Activated T-helper 2 cell treated with anti-CD3 and anti-CD28 coated beads, Interferon-gamma antibody, Interleukin-2, Interleukin-4, amounts not matched to agents 10 μg/mL and 5 μg/mL and 100 μg/mL, durations not matched to agents 14 hours and 24 hours and 36 hours (primary cell): ENCODE measurements at places on chromosomes 7 and 10. TPM values are rescaled to one million over a fixed set of nuclear protein-coding genes. Genes with fewer than 3 reads are reported as not detected.

Gene DPYSL4
- total RNA-seq, result 16.5 and 17.9 TPM in 2 replicates

GRCh38 chr7:101792051-101792681 is 25.3 kb upstream of the CUX1 start:
- no peaks in the 10 kb centered on the region for H3K27me3 ChIP-seq

- no peak for DNase-seq
- peaks cover 4% of the 10 kb centered on the region for H3K4me1 ChIP-seq
- no peak overlapping the region for H3K27ac ChIP-seq
These were observed 78.5 kb upstream of the PCBD1 start for GRCh38 chr10:70966646-70967553.

Gene NANOS1
- 0.62 and 0.90 TPM in 2 replicates for total RNA-seq

DNA sequence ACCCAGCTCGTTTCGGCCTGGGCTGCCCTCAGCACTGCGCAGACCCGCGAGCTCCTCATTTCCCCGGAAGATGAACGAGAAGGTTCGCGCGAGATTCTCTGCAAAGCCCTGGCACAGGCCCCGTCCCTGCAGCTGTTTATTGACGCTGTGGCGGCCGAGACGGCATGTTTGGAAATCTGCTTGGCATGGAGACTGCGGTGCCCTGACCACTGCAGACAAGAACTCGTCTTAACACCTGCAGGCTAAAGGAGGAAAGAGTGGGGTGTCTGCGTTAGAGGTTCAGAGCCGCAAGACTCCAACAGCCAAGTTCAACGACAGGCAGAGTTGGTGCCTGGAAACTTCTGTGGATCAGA is 125.6 kb downstream of the DNAJB6 start:
- peaks cover 6% of the 10 kb centered on the region for H3K4me1 ChIP-seq
- H3K27ac ChIP-seq, result no peak overlapping the region
- no peaks in the 10 kb centered on the region for H3K36me3 ChIP-seq
- no peak overlapping the region for H3K4me3 ChIP-seq
- DNase-seq, result no peak
- H3K27me3 ChIP-seq, result peaks cover 13% of the 10 kb centered on the region
